ENCODE measurements at places on chromosomes 6 and 20. TPM values are rescaled to one million over a fixed set of nuclear protein-coding genes. Genes with fewer than 3 reads are reported as not detected.

DNA sequence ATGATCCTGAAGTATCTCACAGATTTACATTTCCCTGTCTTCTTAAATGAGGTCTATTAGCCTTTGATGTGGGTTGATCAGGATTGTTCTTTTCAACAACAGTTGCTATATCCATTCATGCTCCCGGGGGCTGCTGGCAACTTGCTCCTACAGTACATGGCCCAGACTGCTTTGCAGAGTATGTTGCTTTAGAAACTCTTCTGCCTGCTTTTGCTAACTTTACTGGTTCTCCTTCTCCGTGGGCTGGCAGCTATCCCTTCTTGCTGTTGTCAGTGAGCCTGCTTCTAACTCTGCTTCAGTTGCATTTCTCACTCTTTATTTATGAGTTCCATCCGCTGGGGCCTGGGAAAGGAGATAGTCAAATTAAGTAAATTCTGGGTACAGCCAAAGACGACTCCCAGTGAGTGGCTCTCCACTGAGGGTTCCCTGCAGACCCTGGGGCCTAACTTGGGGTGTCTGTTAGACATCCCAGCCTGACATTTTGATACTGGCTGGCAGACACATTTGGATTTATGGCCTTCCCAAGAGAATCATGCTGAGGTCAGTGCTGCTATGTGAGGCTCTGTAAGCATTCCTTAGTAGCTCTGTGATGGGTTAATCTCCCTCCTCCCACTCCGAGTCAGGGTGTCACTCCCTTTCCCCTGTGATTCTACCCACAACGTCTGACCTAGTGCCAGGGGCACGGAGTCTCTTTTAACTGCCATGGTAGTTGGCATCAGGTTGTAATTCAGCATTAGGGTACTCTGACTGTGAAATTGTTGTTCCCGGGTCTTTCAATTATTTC, 73.6 kb downstream of the SLX4IP start:
- H3K27me3 ChIP-seq = no peaks in the 10 kb centered on the region
- DNase-seq = no peak
- no peaks in the 10 kb centered on the region for H3K36me3 ChIP-seq
- no peak overlapping the region for H3K27ac ChIP-seq
- H3K4me3 ChIP-seq = no peak overlapping the region

DNA sequence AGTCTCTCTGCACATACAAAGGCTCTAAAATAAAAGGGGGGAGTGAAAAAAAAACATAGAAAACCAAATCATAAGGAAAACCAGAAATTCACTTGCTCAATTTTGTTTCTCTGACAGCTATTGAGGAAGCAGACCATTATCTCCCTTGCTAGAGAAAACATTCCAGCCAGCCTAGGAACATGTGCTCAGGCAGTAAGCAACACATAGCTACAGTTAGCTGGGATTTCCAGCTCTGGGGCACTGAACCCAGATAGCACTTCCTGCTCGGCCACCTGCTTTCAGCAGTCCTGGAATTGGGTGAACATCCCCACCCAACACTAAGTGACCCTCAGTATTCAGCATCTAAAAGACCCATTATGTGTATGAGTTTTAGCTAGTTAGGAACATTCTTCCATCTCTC, 61.3 kb downstream of the TNFRSF21 start:
- H3K27me3 ChIP-seq = no peaks in the 10 kb centered on the region
- H3K4me1 ChIP-seq = no peaks in the 10 kb centered on the region
- peaks cover 13% of the 10 kb centered on the region for H3K36me3 ChIP-seq
- no peak overlapping the region for H3K4me3 ChIP-seq

DNA sequence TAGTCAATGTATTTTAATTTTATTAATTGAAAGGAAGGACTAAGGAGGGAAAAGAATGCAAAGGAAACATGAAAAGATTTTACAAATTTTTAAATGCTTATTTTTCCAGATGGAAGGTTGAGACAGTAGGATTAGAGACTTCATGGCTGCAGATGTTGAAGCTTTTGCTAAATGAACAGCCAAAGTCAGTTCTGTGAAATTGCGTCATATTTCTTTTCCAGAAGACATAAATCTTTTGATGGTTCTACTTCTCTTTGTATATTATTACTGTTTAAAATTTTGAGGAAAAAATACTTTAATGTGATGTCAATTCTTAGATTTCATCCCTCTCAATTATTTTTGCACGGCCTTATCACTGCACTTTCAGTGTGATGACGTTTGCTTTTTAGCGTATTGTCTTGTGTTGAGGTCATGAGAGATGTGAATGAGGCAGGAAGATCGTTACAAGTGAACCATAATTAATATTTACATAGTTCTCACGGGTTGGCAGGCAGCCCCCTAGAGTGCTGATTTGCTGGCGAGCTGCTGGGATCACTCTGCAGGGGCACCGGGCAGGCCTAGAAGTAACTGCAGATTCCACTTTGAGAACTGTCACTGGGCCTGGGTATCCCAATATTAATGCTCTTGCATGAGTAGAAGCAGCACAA, 158.1 kb downstream of the TBXT start:
- H3K27me3 ChIP-seq = peaks cover 3% of the 10 kb centered on the region
- DNase-seq = no peak
- H3K27ac ChIP-seq = no peak overlapping the region
- no peaks in the 10 kb centered on the region for H3K4me1 ChIP-seq

- H3K27ac ChIP-seq = no peak overlapping the region
- no peaks in the 10 kb centered on the region for H3K4me1 ChIP-seq
- H3K27me3 ChIP-seq = no peaks in the 10 kb centered on the region
- H3K4me3 ChIP-seq = no peak overlapping the region
- DNase-seq = no peak
Observed at GRCh38 chr6:130517444-130517931, 151.7 kb downstream of the TMEM200A start.

The ARMH2 gene
- total RNA-seq = not detected

DNA sequence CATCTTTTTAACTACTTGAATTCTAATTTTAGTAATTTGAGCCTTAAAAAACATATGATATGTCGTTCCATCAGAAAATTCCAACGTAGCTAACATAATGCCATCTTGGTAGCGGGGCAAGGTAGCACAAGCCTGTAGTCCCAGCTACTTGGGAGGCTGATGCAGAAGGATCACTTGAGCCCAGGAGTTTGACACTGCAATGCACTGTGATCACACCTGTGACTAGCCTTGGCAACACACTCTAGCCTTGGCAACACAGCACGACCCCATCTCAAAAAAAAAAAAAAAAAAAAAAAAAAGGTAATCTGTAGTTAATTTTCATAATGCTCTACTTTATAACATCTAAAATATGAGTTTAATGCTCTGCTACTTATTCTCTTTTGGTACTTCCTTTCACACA, 6.7 kb downstream of the BCLAF1 start:
- no peaks in the 10 kb centered on the region for H3K27me3 ChIP-seq
- no peak overlapping the region for H3K4me3 ChIP-seq
- no peak for DNase-seq
- H3K36me3 ChIP-seq = no peaks in the 10 kb centered on the region

- no peak overlapping the region for H3K4me3 ChIP-seq
- no peaks in the 10 kb centered on the region for H3K4me1 ChIP-seq
- no peak overlapping the region for H3K27ac ChIP-seq
- H3K36me3 ChIP-seq = no peaks in the 10 kb centered on the region
Observed at GRCh38 chr6:8219352-8219943, 117.1 kb upstream of the EEF1E1 start.

Measured in Peyer's patch (tissue), 4 donors.